ENCODE measurements at places on chromosomes 6 and 20. TPM values are rescaled to one million over a fixed set of nuclear protein-coding genes. Genes with fewer than 3 reads are reported as not detected.
A peak's percentile ranks its signal among the peaks of the same experiment; 100 is the strongest.

DNA sequence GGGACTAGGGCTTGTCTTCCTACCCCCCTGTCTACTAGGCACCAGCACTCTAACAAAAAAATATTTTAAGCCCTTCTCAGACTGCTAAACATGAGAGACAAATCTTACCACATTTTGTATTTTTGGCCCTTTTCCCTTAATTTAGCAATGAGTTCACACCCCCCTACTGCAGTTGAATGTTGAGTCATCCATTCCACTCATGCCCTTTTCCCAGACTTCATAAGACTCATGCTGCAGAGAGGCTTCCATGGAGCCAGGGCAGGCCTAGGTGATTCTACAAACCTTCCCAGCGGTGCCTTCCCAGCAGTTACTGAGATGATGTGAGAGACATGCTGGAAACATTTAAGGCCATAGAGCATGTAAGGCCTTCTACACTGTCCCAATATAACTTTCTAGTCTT is 53.9 kb downstream of the PXDC1 start:
- H3K4me1 ChIP-seq, result peaks cover 40% of the 10 kb centered on the region
- H3K27me3 ChIP-seq, result peaks cover 8% of the 10 kb centered on the region
- no peak overlapping the region for H3K4me3 ChIP-seq
- peak overlapping the region; percentile 53 for H3K27ac ChIP-seq

GRCh38 chr6:37005061-37005810 is at the start of gene FGD2:
FGD2 (plus strand) TSS chr6:37005655; CDS start chr6:37005818, 163 bp downstream.
- H3K27ac ChIP-seq, result no peak within 1 kb of the TSS
- H3K4me1 ChIP-seq, result no peaks in the 10 kb centered on the region
- H3K27me3 ChIP-seq, result peaks cover 7% of the 10 kb centered on the region
- DNase-seq, result no peak
- H3K36me3 ChIP-seq, result no peaks in the 10 kb centered on the region

GRCh38 chr6:142926494-142927270 is 18.3 kb downstream of the HIVEP2 start:
- no peaks in the 10 kb centered on the region for H3K36me3 ChIP-seq
- H3K27ac ChIP-seq, result peak overlapping the region; percentile 93
- H3K27me3 ChIP-seq, result peaks cover 2% of the 10 kb centered on the region
- H3K4me1 ChIP-seq, result peaks cover 3% of the 10 kb centered on the region
- peak overlapping the region; percentile 97 for H3K4me3 ChIP-seq

- peaks cover 27% of the 10 kb centered on the region for H3K4me1 ChIP-seq
- H3K36me3 ChIP-seq, result no peaks in the 10 kb centered on the region
- H3K4me3 ChIP-seq, result no peak overlapping the region
- no peak overlapping the region for H3K27ac ChIP-seq
These were observed 48.5 kb downstream of the FYN start for GRCh38 chr6:111824608-111825337.

DNA sequence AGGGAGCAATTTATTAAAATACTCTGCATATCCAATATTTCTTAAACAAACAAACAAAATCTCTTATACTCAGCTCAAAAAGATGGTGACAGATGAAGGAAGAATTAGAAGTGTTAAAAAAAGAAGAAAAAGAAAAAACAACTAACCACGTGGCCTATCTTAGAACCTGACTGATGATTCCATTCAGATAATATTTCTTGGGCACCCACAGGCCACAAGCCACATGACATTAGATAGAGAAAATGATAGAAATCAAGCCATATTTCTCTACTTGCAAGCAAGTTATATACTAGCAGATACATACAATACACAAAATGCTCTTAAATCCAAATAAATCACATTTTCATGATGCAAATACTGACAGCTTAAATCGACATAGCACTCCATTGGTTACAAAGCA is 14.5 kb upstream of the RAMACL start:
- no peak for DNase-seq
- no peak overlapping the region for H3K4me3 ChIP-seq
- H3K27me3 ChIP-seq, result peaks cover 3% of the 10 kb centered on the region
- peaks cover 6% of the 10 kb centered on the region for H3K4me1 ChIP-seq
- no peak overlapping the region for H3K27ac ChIP-seq

Gene CSTF1
- total RNA-seq, result 25.6 TPM

DNA sequence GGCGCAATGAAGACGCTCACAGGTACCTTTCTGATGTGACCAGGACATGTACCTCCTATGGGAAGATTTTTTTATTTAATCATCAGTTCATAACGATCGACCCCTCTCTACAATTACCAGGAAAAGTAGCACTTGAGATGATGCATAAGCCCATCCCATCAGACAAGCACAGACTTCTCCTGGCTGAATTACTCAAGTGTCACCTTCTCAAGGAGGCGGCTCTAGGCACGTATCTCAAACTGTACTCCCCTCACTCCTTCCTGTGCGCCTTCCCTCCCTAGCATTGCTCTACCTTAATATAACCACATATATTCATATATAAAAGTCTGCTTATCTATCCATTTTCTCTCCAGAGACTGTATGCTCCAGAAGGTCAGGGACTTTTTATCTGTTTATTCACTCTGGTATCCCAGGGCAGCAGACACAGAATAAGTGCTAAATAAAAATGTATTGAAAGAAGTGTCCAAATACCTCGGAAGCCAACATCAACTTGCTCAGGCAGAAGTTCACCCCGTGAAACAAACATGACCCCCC is 71.5 kb downstream of the CNKSR3 start:
- H3K27ac ChIP-seq, result no peak overlapping the region
- no peaks in the 10 kb centered on the region for H3K4me1 ChIP-seq
- no peak for DNase-seq

Gene RAD21L1
- not detected for total RNA-seq

- no peaks in the 10 kb centered on the region for H3K36me3 ChIP-seq
- H3K27ac ChIP-seq, result no peak overlapping the region
- H3K4me3 ChIP-seq, result no peak overlapping the region
- DNase-seq, result no peak
These were observed 603.5 kb upstream of the CITED2 start for GRCh38 chr6:139977887-139978332.

Gene KIF13A
- 26.7 TPM for total RNA-seq

Measured in glutamatergic neuron (in vitro differentiated cells).